ENCODE measurements at places on chromosomes 1 and 21.

DNA sequence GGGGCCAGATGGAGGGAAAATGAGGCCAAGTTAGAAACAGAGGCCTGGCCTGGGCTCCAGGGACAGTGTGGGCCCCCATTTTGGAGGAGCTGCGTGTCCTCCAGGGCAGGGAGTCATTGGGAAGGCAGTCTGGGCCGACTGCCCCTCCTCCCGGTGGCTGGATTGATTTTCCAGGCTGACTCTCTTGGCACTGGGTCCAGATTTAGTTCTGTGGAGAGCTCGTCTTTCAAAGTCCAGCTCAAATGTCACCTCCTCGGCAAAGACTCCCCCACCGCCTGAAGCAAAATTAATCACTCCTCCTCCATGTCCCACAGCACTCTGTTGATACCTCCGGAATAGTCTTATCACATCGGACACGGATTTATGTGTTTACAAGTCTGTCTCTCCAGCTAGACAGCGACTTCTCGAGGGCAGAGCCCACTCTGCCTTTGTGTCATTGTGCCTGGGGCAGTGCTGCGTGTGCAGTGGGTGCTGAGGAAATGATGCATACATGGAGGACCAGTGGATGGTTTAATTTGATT is 175.1 kb downstream of the CAMTA1 start:
- DNase-seq = no peak
- H3K27me3 ChIP-seq = no peaks in the 10 kb centered on the region
- no peaks in the 10 kb centered on the region for H3K36me3 ChIP-seq

- no peaks in the 10 kb centered on the region for H3K4me1 ChIP-seq
- H3K27me3 ChIP-seq = no peaks in the 10 kb centered on the region
These were observed 33.1 kb upstream of the SAMD11 start for GRCh38 chr1:890661-891060.

- no peak for DNase-seq
- no peaks in the 10 kb centered on the region for H3K36me3 ChIP-seq
- no peaks in the 10 kb centered on the region for H3K4me1 ChIP-seq
- H3K27ac ChIP-seq = no peak overlapping the region
These were observed 23.2 kb upstream of the CAMTA1 start for GRCh38 chr1:6762060-6762459.

DNA sequence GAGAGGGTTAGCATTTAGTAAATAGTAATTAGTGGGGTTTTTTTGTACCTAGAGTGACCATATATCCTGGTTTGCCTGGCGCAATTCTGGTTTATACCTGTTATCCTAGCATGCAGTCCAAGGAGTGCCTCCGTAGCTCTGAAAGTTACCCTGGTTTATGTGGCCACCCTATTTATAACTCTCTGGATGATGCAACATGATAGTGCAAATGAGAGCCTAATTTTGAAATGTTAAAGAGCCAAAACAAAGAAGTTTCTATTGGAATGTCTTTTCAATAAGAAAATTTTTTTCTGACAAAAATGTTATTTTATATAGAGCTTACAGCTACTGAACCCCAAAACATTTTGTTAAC is 5.7 kb downstream of the AHCYL1 start:
- no peak overlapping the region for H3K27ac ChIP-seq
- no peaks in the 10 kb centered on the region for H3K27me3 ChIP-seq
- H3K36me3 ChIP-seq = no peaks in the 10 kb centered on the region
- no peak overlapping the region for H3K4me3 ChIP-seq
- DNase-seq = no peak

DNA sequence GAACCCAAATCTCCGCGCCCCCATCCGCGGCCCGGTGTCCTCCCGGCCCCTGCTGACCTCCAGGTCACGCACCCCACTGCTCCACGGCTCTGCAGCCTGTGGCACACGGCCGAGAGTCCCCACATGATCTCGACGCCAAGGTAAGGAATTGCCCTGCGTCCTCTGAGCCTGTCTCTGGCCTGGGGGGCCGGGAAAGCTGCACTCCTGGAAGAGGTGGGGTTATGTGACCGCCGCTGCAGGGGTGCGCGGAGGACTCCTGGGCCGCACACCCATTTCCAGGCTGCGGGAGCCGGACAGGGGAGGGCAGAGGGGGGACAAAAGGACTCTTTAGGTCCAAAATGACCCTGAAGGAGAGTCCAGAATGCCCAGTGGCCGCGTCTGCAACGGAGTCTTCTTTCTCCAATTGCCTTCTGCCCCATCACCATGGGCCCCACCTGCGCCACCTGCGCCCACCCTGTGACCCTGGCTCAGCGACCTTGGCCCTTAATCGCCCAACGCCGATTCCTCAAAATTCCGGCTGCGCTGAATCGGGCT is 997 bp upstream of the SIM2 start:
- H3K4me3 ChIP-seq = no peak overlapping the region
- DNase-seq = peak; percentile 22
- no peak overlapping the region for H3K27ac ChIP-seq
- no peaks in the 10 kb centered on the region for H3K36me3 ChIP-seq

Measured in naive thymus-derived CD4-positive, alpha-beta T cell (primary cell).